Stimulated activated CD8-positive, alpha-beta memory T cell treated with anti-CD3 and anti-CD28 coated beads, Interleukin-4, amount 100 ng/mL, for 1 hour (primary cell): ENCODE measurements at places on chromosomes 7 and 10.

DNA sequence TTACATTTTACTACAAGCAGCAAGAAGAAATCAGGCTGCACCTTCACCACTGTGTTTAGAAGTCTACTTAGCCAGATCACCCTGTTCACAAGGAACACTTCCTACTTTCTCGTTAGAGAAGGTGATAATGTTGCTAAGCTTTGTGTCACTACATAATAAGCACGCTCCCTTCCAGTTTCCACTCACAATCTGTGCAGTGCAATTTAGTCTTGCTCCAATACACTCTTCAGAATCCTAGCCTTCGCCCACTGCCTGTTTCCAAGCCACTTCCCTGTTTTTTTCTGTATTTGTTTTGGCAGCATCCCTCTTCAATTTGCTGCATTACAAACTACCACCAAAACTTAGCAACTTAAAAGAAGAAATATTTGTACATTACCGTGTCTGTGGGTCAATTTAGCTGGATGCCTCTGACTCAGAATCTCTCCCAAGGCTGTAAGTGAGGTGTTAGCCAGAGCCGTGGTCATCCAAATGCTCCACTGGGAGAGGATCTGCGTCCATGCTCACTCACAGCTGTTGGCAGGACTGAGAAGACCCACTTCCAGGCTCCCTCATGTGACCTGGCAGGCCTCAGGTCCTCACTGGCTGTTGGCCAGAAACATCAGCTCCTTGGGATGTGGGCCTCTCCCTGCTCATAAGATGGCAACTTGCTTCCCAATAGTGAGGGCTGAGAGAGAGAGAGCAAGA, 110.4 kb downstream of the PON1 start:
- no peak for DNase-seq

DNA sequence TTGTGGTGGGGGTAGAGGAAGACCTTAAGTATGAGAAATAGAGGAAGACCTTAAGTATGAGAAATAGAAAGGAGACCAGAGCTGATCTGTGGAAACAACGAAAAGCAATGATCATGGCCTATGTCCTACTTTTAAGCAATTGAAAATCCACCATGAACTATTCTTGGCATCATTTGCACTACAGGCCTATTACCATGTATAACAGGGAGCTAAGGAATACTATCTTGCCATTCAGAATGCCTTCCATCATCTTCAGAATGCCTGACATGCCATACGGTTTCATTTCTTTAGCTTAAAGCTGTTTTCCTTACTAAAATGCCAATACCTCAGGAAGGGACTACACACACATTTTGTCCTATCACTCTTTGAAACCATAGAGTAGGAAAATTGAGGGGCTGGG, 127.0 kb downstream of the CALCR start:
- DNase-seq: no peak

- no peak for DNase-seq
These were observed at the start of gene SAMD9L for GRCh38 chr7:93148144-93148543. Gene SAMD9L, minus strand, starts transcription at chr7:93148385. Its CDS starts 12,414 bp downstream, at chr7:93135971.

DNA sequence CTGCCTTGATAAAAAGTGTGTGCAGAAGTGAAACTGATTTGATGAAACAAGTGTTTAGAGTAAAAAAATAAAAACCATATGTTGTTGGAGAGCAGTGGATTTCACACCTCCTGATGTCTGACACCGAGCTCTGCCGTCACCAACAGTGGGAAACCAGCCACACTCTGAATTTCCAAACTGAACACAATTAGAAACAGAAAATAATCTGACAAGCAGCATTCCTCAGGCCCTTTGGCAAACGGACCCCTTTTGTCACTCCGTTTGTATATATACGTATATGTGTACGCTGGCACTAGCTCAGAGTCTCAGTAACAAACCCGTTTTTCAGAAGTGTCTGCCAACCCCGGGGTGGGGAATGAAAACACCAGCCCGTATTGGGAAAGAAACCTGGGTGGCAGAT, 32.4 kb downstream of the TACC2 start:
- DNase-seq: no peak

DNA sequence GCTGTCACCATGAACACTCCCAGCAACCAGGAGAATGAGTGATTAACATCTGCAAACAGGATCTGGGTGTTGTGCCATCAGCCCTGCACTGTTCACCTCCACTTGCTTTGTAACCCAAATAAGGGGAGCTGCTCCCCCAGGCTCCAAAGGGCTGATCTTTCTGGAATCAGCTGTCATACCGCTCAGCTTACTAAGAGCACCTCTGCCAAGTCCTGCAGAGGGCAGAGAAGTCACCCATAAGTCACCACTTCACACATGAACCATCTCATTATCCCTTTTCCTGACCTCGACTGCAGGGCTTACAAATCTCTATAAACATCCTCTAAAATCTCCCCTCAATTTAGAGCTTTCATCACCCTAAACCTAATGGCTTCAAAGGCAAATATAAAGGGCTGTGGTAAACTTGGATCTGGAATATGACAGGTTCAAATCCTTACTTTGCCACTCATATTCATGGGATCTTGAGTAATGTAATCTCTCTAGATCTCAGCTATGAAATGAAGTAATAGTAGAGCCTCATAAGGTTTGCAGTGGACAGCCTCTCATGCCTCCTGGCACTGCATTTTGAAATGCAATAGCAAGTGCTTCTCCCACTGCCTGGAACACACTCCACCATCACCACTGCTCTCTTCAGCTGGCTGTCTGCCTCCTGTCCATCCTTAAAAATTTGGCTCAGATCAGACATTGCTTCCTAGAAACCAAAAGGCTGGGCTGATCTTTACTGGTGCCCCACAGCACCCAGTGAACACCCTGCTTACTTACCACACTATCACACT, 38.8 kb downstream of the ERLIN1 start:
- DNase-seq: no peak

- no peak for DNase-seq
These were observed 103.0 kb upstream of the ANKRD1 start for GRCh38 chr10:91023700-91024398.

GRCh38 chr7:98136423-98136822, 29.8 kb downstream of the LMTK2 start:
- no peak for DNase-seq

- no peak for DNase-seq
These were observed 43.0 kb downstream of the GNA12 start for GRCh38 chr7:2800931-2801688.

DNA sequence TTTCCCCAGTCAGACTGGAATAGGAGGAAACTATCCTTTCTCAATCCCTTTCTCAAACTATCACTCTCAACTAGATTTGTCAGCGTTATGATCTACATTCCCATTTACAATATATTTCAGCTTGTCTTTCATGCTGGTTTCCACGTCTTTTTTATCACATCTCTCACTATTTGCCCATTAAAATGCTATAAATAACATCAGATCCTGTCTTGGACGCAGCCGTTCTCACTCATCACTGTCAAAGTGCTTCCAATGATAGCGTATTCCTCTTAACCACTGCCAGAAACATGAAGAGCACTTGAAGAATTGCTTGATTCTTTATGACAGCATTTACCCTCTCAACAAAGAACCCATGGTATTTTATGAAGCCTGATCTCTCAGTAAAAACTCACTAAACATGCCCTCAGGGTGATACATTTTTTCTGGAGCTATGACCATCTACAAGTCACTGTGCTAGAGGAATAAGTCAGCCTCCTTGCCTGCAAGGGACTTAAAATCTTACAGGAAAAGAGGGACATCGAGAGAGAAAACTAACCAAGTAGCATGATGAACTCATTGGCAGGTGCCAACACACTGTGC, 205.6 kb upstream of the PFKP start:
- no peak for DNase-seq

DNA sequence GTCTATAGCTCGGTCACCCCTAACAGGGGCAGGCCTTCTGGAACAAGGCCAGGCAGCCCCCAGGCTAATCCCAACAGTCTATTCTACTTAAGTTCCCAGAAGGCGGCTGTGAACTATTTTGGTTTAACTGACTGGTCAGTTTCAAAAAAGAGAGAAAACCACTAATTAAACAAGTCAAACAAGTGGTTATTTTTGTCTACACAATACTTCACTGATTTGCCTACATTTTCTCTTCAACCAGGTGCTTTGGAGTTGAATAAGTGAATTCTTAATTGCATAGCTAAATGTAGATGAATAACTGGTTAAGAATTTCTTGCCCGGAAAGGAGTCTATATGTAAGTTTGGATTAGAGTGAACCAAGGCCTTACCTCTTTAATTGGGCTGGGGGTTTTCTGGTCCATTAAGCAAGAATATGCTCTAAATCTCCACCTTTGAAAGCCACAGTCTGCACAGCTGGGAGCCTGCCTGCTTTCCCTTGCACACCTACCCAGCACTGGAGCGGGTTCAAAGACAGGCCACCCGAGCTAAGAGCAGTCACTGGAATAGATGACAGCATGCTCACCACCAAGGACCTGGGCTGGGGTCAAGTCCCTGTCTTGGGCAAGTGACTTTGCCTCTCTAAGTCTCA, 70.4 kb downstream of the TBXAS1 start:
- DNase-seq: no peak

- no peak for DNase-seq
These were observed at the start of gene KEL for GRCh38 chr7:142961973-142962926. Gene KEL, minus strand, starts transcription at chr7:142962363. Its CDS starts 157 bp downstream, at chr7:142962206.

DNA sequence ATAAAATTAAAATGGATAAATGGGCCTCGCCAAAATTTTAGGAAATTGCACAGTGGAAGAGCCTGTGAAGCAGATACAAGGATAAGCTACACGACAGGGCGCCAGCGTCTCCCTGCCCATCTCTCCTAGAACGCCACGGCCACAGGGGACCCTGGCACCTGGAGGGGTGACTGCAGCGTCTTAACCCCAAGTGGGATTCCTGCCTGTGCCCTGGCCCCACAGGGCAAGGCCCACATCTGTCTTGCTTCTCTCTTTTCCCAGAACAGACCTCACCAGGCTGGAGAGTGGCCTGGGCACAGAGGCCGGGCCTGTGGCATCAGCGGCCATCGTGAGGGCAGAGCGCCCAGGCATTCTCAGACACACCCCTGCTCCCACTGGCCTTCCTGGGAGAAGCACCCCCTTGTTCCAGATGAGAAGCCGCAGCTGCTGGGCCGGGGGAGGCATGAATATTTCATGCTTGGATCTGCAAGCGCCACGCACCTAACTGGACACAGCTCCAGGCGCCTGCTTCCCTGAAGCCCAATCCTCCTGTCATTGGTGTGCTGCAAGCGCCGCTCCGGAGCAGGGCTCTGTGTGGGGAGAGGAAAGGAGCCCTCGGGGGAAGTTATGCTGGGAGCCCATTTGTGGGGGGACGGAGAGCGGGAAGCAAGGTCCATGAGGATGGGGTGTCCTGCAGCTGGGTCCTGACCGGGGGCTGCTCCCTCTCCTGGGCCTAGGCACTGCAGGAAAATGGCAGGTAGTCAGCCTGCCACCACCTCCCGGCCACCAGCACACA, 153.5 kb downstream of the ELFN1 start:
- DNase-seq: no peak

DNA sequence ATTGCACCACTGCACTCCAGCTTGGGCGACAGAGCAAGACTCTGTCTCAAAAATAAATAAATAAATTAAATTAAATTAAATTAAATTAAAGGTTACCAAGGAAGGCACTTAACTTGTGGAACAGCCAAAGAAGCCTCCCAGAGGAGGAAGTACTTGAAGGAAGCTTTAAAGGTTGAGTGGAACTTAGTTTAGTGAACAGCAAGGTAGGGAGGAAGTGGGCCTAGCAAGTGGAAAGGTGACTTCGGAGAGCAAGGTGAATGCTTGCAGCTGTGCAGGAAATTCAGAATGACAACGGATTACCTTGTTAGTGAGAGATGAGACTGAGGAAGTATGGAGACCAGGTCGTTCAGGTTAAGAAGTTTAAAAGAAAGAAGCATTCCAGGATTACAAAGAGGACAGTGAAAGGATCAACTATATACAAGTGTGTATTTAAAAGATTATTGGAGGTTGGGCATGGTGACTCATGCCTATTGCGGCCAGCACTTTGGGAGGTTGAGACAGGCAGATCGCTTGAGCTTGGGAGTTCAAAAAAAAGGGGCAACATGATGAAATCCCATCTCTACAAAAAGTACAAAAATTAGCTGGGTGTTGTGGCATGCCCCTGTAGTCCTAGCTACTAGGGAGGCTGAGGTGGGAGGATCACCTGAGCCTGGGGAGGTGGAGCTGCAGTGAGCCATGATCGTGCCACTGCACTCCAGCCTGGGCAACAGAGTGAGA, 12.8 kb upstream of the RPEL1 start:
- no peak for DNase-seq

GRCh38 chr10:15433850-15434537, 62.9 kb upstream of the FAM171A1 start:
- DNase-seq: no peak

DNA sequence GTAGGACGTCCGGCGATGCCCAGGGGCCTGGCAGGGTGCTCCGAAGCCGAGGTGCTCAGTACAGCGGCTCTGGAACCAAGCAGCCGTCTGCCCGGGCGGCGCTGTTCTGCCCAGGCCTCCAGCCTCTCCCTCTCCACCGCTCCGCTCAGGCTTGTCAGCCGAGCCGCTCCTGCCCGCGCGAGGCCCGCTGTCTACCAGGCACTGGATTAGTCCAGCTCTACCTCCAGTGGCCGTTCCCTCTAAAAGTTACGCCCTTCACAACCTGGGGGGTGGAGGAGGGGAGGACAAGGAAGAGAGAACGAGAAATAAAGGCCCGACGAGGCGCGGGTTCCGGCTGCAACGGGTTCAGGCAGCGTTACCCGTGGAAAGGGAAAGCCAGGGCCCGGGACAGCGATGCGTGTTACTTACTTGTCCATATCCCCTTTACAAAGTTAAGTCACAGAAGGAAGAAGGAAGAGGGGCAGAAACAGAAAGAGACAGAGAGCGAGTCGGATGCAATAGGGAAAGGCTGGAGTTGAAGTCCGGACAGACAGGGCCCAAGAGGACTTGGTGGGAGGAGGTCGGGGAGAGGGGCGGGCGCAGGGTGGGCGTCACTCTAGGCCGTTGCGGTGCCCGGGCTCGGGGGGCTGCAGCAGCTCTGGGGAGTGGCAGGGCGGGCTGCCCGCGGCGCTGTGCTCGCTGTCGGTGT, 2.8 kb downstream of the SP8 start:
- no peak for DNase-seq

DNA sequence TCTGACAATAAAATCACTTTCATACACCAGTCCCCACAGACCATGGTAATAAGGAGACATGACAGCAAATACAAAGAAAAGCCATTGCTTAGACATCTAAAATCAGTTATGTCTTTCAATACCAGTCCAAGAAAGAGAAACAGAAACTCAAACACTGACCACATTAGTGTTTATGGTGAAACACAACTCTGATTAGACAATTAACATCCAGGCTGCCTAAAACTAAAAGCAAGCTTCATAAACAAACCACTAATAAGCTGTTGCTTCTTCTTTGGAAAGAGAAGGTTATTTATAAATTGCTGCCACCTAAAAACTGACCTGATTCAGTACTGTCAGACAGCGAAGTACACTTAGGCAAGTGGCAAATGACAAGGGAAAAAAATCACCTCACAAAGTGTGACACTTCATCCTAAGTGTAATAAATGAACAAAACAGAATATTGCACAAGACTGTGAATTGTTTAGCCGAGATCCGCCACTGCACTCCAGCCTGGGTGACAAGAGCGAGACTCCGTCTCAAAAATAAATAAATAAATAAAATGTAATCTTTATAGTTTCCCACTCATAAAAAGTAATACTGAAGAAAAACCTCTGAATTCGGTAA, 277.4 kb downstream of the PARD3 start:
- no peak for DNase-seq
